ENCODE measurements at places on chromosomes 12 and 14.

DNA sequence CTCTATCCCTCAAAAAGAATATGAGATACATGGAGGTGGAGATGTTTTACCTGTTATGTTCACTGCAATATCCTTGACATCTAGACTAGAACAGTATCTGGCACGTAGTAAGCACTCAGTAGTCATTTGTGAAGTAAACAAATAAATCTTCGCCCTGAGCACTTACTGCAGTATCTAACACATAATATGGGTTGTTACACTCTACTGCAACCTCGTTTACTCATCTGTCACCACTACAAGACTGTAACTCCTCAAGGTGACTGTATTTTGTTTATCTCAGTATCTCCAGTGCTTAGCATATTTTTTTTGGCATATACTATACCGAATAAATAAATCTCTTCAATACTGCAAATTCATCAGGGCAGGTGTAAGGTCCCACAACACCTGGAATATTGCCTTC lies 66.1 kb downstream of the WASHC3 start:
- no peak for DNase-seq

DNA sequence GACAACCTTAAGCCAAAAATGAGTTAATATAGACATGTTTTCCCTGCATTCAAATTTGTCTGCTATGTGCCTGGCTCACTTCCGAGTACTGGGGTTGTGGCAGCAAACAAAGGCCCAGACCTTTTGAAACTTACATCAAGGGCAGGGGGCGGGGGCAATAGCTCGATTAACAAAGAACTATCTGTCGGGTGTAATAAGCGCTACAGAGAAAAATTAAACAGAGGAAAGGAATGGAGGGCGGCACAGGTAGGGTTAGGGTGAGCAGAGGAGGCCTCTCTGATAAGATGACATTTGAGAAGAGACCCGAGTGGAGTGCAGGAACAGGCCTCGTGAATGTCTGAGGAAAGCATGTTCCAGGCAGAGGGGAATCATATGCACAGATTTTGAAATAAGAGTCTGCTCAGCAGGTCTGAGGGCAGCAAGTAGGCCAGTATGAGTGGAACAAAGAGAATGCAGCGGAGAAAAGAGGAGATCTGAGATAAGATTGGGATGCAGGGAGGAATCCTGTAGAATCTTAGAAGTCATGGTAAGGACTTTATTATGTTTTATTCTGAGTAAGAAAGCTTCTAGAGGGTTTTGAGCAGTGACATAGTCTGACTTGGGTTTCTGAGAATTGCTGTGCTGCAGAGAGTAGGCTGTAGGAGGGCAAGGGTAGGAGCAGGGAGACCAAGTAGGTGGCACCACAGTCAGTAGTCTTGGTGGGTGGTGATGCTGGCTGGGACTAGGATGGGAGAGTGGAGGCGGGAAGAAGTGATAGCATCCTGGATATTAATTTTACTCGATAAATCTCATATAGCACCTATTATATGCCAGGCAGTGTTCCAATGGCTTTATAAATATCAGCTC lies 52.6 kb downstream of the BICDL1 start:
- DNase-seq: no peak

DNA sequence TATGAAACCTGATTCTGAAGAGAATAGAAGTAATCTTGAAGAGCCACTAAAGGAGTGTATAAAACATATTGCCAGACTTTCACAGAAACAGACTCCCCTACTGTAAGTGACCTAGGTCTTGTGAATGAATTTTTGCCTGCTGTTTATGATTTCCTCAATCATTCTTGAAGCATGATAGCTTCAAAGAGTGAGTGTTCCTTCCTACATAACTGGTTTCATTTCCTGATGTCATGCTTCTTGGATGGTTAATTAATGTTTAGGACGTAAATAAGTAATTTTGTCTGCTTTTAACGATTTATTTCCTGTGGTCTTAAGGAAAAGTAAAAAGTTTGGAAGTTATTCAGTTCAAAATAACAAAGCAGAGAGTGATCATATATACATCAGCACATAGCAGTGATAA lies 129.8 kb downstream of the PIK3C2G start:
- no peak for DNase-seq

- no peak for DNase-seq
Observed at GRCh38 chr14:67444395-67444794, 32.4 kb upstream of the PLEK2 start.

DNA sequence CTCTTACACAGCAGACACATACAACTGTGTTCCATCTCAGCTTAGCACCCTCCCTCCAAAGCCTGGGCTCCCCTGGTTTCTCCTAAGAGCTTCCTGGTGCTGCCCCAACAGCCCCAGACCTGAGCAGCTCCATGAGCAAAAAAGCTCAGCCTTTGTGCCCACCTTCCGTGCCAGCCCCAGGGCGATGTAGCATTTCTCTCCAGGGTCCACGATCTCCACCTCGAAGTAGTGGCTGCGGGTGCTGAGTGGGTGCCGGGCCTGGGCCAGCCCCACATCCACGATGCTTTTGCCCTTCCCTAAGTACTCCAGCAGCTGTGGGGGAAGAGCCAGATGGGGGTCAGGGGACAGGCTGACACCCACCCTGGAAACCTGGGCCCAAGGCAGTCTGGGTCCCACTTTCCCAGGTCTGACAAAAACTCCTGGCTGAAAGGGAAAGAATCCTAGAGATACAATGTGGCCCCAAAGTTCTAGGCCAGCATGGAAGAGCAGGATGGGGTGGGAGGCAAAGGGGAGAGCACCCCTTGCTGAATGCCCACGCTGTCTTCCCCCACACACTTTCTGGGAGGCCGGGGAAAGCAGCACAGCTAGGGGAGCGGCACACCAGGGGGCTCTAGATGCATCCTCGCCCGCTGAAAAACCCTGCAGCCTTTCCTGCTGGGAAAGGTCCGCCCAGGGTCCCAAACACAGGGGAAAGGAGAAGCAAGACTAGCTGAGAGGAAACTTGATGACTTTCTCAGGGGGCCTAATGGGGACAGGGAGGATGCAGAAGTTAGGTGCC lies 11.0 kb downstream of the SPRYD3 start:
- no peak for DNase-seq

GRCh38 chr14:69953266-69953915 lies 74.2 kb downstream of the SMOC1 start:
- DNase-seq: no peak

DNA sequence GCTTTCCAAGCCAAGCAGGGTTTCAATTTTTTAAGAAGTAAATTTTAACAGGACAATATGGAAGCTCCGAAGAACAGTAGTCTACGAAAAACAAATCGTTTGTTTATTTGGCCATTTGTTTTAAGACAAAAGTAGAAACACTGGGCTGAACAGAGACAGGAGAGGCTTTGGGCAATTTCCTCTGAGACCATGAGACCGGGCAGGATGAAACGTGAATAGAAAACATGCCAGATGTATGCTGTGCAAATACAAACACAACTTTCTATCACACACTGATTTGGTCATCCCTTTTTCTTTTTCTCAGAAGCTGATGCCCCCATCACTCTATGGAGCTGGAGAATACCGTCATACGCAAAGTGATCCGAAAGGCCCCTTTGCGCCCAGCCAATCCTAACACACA lies 1111.1 kb downstream of the BCL11B start:
- peak; percentile 40 for DNase-seq

GRCh38 chr14:60188115-60188514 lies 22.9 kb upstream of the DHRS7 start:
- peak; percentile 16 for DNase-seq

- no peak for DNase-seq
Observed at GRCh38 chr14:49051328-49052060, 534.7 kb downstream of the RPS29 start.

DNA sequence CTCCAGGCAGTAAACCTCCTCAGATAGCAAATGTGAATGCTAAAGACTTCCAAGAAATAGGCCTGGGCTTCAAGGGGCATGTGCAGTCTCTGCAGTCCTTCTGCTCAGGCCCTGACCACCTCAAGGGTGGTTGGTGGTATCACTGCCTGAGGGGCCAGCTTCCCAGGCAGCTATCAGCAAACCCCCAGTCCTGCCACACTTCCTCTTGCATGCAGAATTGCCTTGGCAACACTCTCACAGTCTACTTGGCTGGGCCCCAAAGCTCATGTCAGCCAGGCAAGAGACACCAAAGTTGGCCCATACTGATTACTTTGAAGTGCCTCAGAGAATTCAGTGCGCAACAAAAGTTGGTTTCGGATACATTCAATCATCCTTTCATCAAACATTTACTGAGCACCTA lies 3.5 kb upstream of the ASB8 start:
- DNase-seq: no peak

DNA sequence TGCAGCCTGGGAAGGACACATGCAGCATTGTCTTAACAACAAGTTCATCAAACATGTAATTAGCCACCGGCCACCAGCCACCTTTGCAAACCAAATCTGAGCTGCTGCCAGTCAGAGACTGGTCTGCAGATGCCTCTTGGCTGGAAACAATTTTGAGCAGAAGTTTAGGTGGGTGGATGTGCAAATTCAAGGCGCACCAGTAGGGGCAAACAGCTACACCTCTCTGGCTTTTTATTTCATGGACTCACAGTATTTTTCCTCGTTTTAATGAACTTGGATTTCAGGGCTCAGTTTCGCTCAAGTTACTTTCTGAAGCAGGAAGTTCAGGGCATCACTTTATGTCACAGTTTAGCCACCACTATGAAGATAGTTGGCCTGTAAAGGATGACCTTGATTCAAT lies 94.3 kb downstream of the OTX2 start:
- DNase-seq: no peak

- DNase-seq: no peak
Observed at GRCh38 chr12:94817695-94818075, 167.3 kb upstream of the TMCC3 start.

- no peak for DNase-seq
Observed at GRCh38 chr14:47626151-47627035, 49.0 kb downstream of the MDGA2 start.

DNA sequence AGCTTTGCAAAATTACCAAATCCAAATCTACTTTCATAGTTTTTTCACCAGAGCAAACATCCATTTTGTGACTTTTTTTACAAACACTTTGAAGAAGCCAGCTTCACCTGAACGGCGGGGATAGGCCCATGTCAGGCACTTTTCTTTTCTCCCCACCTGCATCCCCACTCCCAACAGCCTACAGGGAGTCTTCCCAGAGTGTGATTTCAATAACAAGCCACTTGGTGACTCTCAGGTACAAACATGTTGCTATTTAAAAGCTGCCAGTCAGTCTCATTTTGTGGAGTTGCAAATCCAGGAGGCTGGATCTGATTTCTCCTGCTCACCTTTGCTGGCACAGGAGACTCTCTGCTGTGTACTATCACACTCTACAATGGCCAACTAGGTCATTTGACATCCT lies 285.5 kb downstream of the KCNH5 start:
- DNase-seq: peak; percentile 72

- peak; percentile 42 for DNase-seq
Observed at GRCh38 chr14:29353513-29353912, 574.1 kb downstream of the PRKD1 start.

DNA sequence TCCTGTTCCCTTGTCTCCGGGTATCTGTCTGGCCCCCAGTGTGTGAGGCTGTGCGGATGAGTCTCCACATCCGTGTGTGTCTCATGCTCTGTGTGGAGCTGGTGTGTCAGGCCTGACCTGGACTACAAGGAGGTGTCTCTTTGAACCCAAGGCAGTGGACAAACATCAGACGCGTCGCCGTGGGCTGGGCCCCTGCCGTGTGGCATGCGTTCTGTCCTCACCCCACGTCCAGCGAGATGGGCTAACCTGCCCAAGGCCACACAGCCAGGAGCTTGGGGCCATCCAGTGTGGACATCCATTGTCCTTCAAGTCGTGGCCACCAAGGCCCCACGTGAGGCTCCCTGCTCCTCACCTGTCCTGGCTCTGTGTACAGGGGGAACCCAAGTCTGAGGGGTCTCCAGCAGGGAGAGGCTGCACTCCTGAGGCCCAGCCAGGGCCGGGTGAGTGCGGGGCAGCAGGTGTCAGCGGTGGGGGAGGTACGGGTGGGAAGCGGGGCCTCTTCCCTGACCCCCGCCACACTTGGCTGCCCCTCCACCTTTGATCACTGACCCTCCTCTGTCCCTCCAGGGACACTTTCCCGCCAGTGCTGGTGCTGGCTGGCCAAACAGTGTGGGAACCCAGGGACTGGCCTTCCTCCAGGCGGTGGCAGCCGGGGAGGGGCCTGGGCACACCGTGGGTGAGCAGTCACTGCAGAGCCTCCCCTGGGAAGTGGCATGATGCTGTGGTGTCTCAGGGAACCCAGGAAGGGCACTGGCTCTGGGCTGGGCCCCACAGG lies 48.5 kb downstream of the CYP46A1 start:
- no peak for DNase-seq
